Activated T-cell treated with anti-CD3 and anti-CD28 coated beads, Interleukin-2, amount 50 U/mL, for 4 hours (primary cell): ENCODE measurements at places on chromosomes 5 and 9.

DNA sequence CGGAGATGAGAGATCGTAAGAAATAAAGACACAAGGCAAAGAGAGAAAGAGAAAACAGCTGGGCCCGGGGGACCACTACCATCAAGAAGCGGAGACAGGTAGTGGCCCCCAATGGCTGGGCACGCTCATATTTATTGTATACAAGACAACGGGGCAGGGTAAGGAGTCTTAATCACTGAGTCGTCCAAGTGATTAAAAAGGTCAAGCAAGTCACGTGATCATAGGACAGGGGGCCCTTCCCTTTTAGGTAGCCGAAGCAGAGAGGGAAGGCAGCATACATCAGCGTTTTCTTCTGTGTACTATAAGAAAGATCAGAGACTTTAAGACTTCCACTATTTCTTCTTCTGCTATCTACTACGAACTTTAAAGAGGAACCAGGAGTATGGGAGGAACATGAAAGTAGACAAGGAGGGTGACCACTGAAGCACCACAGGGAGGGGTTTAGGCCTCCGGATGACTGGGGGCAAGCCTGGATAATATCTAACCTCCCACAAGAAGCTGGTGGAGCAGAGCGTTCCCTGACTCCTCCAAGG is 24.6 kb upstream of the QSOX2 start:
- no peak for DNase-seq

DNA sequence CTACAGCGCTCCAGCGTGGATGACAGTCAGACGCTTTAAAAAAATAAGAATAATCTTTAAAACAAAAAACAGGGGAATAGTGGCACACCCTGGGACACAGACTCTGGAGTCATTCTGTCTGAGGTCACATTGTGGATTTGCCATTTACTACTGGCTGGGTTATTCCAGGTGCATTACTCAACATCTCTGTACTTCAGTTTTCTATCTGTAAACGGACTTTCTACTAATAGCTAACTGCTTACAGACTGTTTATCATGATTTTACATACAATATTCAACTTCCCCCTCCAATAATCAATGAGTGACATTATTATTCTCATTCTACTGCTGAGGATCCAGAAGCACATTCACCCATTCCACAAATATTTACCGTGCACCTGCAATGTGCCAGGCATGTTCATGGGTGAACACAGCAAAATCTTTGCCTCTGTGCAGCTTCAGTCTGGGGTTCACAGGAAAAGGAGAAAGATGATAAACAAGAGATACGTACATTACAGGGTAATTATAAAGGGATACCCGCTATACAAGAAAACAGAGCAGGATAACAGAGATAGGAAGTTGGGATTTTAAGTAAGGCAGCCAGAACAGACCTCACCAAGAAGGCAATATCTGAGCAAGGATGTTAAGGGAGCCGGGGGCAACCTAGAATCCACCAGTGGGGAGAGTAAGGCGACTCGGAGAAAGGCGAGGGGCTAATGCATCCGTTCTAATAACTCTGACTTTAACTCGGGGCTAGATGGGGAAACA is 984 bp upstream of the RAD23B start:
- DNase-seq: no peak

- no peak for DNase-seq
These were observed 621.6 kb downstream of the BNC2 start for GRCh38 chr9:16248822-16249221.

DNA sequence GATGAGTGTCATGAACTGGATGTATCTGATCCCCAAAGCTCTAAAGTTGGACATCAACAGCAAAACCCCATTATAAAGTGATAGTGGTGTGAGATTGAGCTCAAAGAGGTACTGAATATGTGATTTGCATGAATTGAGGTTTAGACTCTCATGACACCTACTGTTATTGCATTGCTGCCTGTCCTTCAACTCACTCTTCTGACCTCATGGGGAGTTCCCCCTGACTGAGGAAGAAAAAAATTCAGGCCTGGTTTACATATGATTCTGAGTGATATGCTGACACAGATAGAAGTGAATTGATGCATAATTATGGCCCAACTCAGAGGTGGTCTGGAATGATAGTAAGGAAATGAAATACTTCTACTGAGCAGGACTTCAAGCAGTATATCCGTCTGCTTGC is 76.2 kb upstream of the CHD1 start:
- DNase-seq: no peak

DNA sequence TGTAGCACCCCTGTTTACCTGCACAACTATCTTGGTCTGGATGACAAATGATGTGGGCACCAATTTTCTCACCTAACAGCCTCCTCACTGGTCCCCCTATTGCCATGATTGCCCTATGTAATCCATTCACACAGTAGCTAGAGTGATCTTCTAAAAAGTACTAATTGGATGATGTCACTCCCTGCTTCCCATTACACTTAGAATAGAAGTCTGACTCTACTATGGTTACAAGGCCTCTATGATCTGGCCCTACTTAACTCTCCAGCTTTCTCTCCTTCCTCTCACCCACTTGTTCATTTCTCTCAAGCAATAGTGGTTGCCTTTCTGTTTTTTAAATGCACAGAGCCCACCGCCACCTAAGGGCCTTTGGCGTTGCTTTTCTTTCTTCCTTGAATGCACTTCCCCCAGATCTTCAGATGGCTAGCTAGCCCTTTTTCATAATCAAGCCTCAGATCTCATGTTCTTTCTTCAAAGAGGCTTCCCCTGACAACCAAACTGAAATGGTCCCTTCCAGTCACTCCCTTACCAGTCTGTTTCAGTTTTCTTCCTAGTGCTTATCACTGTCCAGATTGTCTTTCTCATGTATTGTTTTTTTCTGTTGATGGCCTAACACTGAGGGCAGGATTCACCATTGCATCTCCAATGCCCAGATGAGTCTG is 8.7 kb downstream of the IGIP start:
- DNase-seq: no peak

- DNase-seq: no peak
These were observed 62.9 kb downstream of the SMIM23 start for GRCh38 chr5:171848486-171848885.

GRCh38 chr5:74378464-74378863 is 262.1 kb downstream of the ENC1 start:
- no peak for DNase-seq

- no peak for DNase-seq
These were observed 74.6 kb downstream of the MRPL36 start for GRCh38 chr5:1724822-1725602.

DNA sequence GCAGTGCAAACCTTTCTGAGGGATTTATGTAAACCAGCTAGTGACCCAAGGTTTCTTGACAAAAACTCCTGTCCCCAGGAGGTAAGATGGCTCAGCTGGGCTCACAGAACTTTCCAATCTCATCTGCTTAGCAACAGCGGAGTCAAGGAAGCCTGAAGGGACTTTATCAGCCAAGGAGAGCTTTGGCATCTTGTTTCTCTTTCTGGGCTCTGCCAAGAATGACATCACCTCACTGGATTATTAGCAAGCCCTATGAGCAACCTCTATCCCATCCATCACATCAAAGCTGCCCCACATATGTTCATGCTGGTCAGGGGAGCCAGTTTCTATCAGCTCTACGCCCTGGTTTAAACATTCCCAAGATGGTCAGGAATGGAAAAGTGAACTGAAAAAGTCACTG is 461.3 kb downstream of the ENC1 start:
- DNase-seq: no peak

- no peak for DNase-seq
These were observed 20.8 kb downstream of the MINAR2 start for GRCh38 chr5:129768735-129769134.

- no peak for DNase-seq
These were observed 8.9 kb upstream of the PALM2AKAP2 start for GRCh38 chr9:109771087-109771486.

DNA sequence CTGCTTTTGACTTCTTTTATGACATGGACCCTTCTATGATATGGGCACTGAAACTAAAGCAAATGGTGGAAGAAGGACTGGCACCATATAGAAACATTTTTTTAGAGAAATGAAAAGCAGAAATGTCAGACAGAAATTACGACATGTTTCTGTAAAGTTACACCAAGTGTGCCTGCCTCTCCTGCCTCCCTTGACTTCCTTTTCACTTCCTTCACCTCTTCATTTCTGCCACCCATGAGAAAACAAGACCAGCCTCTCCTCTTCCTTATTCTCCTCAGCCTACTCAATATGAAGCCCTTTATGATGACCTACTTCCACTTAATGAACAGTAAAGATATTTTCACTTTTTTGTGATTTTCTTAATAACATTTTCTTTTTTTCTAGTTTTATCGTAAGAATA is 44.5 kb downstream of the ERCC6L2 start:
- DNase-seq: no peak

GRCh38 chr5:126778675-126779403 is 1.9 kb downstream of the LMNB1 start:
- DNase-seq: no peak

GRCh38 chr5:72107901-72108201 is 576 bp downstream of the MAP1B start:
- no peak for DNase-seq

- no peak for DNase-seq
These were observed 18.7 kb upstream of the AGGF1 start for GRCh38 chr5:77011498-77011897.

DNA sequence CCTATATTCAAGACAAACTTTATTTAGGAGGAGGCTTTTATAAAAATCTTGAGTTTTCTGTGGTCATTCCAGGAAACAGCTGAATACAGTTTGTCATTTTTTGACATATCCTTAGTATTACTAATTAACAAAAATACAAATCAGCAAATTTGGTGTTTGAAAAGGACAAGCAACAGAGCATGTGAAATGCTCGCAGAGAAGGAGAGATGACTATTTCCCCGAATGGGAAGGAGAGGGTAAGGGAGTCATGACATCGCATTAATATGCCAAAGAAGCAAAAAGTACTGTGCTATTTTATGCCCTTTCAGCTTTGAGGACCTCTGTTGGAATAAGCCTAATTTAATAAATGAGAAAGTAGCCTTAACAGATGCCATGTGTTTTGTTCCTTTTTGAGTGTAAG is 1.8 kb downstream of the SMIM15 start:
- DNase-seq: no peak

DNA sequence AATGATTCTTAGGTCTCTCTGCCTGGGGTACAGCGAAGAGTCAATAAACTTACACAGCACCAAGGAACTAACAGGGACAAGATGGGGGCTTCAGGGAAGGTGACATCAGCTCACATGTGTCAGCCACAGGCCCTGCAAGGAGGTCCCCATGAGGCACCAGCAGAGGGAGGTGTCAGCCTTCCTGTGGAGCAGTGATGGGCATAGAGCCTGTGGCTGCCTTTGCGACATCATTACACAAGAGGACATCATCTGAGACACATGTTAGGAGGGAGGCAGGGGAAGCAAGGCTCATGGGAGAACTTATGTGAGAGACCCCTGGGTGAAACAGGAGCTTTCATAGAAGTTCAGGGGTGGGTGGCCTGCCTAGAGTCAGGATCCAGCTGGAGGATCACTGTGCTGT is 389.6 kb downstream of the SEMA5A start:
- DNase-seq: no peak

- no peak for DNase-seq
These were observed 89.7 kb downstream of the ELAVL2 start for GRCh38 chr9:23736293-23736692.

DNA sequence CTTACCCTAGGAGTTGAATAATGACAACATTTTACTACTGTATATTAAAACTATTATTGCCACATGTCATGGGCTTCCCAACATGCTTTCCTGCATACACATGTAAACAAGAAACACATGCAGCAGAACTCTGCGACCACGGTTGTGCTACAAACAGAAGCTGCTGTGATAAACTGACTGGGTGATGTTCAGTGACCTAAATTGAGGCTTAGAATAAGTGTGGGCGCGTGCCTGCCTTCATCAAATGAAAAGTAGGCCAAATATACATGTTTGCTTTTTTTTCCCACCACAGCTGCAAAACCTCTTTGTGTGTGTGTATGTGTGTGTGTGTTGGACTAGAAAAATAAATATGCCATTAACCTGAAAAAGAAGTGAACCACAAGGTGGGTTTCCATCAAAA is 1202.1 kb downstream of the PTPRD start:
- DNase-seq: no peak

GRCh38 chr5:154437281-154437965 is 8.4 kb upstream of the SAP30L start:
- DNase-seq: no peak

- DNase-seq: no peak
These were observed 681 bp downstream of the F2R start for GRCh38 chr5:76716456-76717157.

DNA sequence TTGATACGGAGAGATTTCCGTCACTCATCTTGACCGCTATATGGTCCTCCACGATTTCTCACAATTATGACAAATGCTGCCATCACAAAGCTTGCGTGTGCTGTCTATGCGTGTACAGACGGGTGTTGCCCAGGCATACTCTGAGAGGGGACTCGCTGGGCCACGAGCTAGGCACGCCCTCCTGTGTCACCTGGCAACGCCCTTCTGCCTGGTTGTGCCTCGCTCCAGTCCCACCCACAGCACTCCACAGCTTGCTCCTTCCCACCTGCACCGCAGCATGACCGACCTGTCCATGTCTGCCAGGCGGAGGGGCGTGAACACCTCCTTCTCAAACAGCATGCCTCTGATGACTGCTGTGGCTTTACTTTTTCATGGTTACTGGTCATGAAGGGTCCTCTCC is 55.6 kb downstream of the CAMSAP1 start:
- no peak for DNase-seq

DNA sequence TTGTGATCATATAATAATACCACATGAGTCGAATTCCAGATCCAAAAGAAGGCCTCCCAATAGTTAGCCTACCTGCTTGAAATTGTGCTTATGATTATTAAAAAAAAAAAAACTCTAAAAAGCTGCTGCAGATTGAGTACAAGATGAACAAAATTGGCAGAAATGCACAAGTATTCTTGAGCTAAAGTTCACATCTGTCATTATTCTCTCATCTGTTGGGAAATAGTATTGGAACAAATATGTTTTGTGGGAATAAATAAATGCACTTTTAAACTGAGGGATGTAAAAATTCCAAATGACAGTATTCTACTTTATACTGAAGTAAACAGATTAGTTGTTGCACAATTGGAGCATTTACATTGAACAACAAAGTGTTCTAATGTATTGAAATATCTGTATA is 15.7 kb downstream of the DAB2 start:
- DNase-seq: no peak

DNA sequence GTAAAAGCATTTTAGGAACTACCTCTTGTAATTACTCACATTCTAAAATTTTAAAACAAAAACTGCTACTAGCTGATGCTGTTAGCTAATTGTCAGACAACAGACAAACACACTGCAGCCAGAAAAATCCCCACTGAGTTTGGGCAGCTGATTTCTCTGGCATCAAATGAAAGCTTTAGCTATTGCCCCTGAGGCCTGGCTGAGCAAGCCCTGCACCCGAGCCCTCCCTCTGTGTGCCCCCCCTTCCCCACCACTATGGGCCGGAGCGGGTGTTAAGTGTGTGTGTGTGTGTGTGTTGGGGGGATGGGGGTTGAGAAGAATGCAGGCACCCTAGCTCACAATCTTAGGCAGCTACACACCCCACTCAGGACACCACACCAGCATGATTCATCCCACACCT is 2.4 kb downstream of the NEUROG1 start:
- DNase-seq: no peak

DNA sequence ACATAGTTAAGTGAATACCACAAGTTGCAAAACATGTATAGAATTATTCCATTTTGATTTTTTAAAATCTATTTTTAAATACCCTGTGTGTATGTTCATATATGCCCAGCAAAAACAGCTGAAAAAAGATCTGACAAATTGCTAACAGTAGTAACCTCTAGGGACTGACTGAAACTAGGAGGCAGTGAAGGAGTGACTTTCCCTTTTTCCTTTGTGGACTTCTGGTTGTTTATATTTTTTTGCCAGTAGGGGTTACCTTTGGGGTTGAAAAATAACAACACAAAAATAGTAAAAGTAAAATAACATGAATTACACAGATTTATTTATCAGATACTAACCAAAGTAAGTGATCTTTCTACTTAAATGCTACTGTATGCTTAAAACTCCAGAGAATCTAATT is 2.9 kb downstream of the MEGF9 start:
- no peak for DNase-seq
